ENCODE measurements at places on chromosomes 11 and 22.

GRCh38 chr11:43853781-43854180 lies 26.9 kb upstream of the ALKBH3 start:
- DNase-seq, result no peak

DNA sequence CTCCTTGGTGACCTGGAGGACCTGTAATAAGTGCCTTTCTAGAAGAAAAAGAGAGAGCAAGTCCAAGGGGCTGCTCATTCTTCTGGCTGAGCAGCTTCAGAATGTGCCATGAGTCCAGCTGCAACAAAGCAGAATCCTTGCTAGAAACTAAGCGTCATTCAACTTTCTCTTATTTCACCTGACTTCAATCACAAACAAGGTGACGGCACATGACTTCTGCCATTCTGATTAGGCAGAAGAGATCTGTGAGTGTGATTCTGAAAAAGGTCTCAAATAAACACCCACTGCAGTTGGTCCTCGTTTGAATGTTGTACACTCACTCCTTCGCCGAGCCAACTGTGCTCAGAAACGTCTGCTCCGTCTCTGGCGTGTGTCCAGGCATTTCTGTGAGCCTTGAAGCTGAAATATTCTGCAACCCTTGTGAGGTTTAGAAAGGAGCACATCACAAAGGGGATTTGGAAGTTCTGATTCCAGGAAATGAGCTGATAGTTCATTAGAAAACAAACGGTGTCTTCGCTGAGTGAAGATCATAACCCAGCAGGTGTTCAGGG lies 623.8 kb upstream of the KIRREL3 start:
- DNase-seq, result no peak

DNA sequence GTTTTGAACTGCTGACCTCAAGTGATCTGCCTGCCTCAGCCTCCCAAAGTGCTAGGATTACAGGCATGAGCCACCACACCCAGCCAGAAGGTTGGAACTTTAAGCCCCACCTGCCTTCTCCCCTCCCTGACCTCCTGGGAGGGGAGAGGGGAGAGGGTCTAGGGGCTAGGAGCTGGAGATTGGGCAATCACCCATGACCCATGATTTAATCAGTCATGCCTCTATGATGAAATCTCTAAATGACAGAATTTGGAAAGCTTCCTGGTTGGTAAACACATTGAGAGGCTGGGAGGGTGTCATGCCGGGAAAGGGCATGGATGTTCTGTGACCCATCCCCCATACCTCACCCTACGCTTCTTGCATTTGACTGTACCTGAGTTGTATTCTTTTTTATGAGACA lies 17.1 kb upstream of the TFIP11 start:
- DNase-seq, result no peak

DNA sequence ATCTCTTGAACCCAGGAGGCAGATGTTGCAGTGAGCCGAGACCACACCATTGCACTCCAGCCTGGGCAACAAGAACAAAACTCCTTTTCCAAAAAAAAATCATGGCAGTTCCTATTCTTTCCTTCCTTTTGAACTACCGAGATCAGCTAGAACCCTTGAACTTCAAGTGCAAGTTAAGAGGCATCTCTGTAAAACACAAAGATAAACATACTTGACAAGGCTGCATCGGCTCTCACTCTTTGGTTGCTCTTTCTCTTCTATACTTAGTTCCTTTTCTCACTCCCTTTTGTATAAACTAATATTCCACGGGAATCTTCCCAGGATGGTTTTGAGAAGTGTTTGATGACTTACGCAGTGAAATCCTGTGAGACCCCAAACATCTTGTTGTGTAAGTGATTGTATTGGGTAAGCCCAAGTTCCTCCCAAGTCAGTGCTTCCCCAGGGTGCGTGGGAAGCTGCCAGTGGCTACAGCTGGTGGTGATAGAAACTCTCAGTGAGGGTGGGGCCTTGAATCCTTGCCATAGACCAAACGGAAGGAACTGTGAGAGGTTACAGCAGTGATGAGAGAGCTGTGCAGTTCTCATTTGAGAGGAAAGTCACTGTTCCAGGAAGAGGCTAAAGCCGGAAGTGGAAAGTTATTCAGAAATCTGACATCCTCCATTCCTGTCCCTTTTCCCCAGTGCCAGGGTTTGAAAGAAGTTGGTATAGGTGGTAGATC lies 24.1 kb upstream of the CDC42EP2 start:
- DNase-seq, result peak; percentile 100

- DNase-seq, result peak; percentile 85
Measured at GRCh38 chr11:29184939-29185890, 831.6 kb downstream of the KCNA4 start.
